HL-60 (cell line): ENCODE measurements at places on chromosomes 16 and 17.

DNA sequence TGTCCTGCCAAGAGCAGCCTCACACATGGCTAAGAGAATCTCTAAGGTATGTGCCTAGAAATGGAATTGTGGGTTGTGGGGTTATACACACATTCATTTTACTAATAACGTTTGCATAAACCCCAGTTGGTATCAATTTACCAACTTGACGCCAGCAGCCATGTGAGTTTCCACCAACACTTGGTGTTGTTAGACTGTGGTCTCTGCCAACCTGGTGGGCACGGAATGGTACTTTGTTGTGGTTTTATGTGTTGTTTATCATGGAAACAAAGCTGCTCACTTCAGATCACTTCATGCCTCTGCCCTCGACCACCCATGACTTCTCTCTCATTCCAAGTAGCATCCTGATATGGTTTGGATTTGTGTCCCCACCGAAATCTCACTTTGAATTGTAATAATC is 152.0 kb upstream of the CDC42EP4 start:
- DNase-seq: no peak

GRCh38 chr17:39935909-39936308 is 8.4 kb downstream of the LRRC3C start:
- DNase-seq: no peak

- no peak for DNase-seq
Observed at GRCh38 chr17:80885947-80886582, 105.6 kb upstream of the CHMP6 start.

GRCh38 chr17:77212833-77213777 is 72.3 kb downstream of the SEC14L1 start:
- no peak for DNase-seq

- no peak for DNase-seq
Observed at GRCh38 chr16:89105599-89106151, 12.0 kb downstream of the ACSF3 start.

DNA sequence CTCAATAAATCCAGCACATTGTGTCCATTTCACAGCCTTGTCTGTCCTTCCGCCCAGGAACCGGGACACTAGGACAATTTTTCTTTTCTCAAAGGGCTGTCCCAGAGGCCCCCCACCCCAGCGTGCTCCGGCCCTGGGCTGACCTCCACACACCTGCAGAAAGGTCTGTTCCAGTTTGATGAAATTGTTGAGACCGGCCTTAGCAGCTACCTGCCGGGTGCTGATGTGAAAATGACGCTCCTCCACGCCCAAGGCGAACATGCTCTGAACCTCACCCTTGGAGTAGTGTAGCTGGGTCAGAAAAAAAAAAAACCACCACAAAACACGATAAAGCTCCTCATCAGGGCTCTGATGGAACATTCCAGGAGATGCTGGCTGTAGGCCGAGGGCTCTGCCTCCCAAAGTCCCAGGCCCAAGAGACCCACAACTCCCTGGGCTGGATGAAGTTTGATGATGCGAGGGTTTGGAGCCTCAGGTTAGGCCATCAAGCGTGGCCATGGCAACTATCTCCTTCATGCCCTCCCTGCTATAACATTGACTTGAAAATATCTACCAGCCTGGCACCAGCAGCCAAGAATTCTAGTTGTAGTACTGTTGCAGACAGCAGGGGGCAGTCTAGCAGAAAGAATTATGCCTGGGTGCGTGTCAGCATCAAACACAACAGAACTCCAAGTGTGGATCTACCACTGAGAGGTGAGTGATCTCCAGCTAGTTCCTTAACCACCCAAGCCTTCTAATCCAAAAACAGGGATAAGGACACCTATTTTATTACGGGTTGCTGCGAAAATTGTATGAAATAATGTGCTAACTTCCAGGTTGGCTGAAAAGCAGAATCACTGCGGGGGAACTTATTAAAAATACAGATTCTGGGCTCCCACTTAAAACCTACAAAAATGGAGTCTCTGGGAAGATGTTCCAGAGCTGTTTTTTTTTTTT is 62.1 kb downstream of the RMI2 start:
- DNase-seq: peak; percentile 78

DNA sequence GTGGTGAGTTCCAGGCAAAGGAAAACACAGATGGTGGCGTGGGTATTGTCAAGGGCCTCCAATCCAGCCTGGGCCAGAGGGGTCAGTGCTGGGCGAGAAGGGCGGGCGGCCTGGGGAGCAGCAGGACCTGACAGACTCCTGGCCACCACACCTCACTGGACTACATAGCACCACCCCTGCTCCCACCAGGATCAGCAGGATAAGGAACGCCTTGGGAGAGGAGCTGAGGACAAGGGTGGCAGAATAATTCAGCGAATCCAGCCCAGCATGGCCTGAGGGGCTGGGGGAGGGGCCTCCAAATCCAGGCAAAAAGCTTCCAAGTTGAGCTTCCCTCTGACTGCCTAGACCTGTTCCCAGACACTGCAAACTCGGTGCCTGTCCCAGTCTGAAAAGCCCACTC is 6.5 kb downstream of the DLX4 start:
- no peak for DNase-seq

DNA sequence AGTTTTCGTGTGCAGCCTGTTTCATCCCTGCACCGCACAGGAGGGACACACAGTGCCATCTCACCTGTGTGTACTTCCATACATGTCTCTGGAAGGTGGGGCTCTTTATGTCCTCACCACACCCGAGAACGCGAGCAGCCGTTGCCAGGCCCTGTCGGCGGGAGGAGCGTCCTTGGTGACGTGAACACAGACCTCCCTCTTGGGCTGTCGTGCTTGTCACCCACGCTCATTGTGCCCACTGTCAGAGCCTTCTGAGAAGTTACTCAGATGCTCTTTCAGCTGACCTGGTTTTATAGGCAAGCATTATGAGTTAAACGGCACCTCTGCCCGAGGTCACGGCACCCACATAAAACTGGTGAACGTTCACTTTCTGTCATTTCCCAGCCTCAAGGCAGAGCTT is 40.2 kb downstream of the ZNF750 start:
- no peak for DNase-seq

DNA sequence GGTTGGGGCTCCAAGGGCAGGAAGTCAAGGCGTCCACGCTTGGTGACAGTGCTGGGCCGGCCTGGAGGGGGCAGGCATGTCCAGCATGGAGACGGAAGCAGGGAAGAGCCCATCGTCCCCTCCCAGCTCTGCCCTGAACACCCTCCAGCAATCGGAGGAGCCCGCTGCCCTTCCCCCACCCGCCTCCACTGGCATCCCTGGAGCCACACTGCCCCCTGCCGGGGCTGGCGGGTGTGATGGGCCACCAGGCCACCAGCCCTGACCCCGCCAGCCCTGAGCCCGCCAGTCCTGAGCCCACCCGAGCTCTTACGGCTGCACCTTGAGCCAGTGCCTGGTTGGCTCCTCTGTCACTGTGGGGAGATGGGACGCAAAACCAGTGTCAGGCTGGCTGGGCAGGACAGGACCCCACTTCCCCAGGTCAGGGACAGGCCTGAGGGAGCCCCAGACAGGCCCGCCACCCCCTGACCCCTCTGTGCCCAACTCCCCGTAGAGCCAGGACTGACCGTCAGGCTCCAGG is 4.1 kb upstream of the CDH15 start:
- peak; percentile 67 for DNase-seq

- DNase-seq: no peak
Observed at GRCh38 chr17:48639982-48640857, 14.1 kb upstream of the HOXB9 start.

- DNase-seq: no peak
Observed at GRCh38 chr16:4213737-4214136, 28.1 kb downstream of the SRL start.

DNA sequence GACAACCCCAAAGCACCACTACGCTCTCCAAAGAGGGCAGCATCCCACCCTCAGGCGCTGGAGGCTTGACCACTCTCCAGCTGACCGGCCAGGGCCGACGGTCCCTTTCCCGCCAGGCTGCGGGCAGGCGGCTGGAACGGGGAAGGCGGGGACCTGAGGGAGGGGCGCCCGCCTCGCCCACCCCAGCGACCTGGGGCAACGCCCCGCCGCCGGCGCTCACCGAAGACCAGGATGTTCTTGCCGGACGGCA is 431 bp downstream of the DYNC1LI2 start:
- DNase-seq: no peak

DNA sequence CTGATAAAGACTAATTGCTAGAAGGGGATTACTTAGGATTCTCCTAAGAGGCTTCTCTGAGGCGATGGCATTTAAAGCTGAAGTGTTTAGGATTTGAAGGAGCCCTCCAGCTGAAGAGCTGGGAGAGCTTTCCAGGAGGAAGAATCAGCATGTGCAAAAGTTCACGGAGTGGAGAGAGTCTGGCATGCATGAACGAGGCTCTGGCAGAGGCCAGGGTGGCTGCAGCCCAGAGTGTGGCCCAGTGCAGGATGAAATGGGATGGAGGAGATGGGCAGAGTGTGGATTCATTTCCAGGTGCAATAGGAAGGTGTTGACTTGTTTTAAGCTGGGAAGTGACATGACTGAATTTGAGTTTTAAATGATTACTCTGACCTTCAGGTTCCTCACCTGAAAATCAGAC is 249.0 kb upstream of the CCL2 start:
- DNase-seq: no peak

DNA sequence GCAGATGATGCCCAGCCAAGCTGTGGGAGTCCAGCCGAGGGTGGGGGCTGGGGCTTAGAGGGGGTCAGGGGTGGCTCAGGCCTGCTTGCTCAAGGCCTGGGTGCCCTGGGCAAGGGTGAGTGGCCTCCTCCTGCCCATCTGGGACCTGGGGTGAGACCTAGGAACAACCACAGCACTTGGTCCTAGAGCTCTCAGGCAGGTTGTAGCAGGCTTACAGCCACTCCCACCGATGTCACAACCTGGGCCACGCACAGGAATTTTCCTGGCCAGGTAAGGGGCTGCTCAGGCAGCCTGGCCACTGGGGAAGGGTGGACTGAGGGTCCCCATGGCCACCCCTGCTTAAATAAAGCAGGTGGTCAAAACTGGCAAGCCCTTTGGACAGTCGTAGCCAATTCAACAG is 6.3 kb upstream of the SREBF1 start:
- no peak for DNase-seq

DNA sequence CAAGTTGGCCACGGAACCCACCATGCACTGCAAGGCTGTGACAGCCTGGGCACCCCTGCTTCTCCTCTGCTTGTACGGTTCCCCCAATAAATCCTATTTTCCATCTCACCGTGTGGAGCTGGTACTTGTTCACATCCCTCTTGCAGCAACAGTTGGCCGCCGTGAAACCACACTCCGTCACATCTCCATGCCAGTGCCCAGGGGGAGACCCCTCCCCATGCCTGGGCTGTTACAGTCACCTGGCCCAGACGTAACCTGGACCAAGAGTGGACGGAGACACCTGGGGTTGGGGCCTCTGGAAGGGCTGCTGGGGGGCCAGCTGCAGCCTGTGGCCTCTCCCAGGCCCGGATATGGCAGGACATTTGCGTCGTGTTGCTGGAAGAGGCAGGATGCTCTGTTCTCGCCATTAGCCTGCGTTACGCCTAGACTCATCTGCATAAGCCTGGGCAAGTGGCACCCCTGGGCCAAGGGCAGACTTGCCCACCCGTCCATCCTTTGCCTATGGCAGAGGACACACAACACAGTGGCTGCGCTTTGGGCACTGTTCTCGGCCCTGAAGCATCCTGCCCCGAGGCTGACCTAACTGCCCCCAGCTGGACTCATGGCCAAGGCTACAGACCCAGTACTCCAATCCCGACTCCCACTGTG is 14.2 kb upstream of the KREMEN2 start:
- DNase-seq: no peak

GRCh38 chr17:48624544-48625494 is 1.3 kb downstream of the HOXB9 start:
- DNase-seq: no peak

GRCh38 chr17:1053661-1054360 is 56.9 kb downstream of the TIMM22 start:
- DNase-seq: no peak

- DNase-seq: no peak
Observed at GRCh38 chr16:66911801-66912200, 6.9 kb downstream of the CDH16 start.

GRCh38 chr16:48409839-48410632 is 24.8 kb upstream of the SIAH1 start:
- peak; percentile 43 for DNase-seq

DNA sequence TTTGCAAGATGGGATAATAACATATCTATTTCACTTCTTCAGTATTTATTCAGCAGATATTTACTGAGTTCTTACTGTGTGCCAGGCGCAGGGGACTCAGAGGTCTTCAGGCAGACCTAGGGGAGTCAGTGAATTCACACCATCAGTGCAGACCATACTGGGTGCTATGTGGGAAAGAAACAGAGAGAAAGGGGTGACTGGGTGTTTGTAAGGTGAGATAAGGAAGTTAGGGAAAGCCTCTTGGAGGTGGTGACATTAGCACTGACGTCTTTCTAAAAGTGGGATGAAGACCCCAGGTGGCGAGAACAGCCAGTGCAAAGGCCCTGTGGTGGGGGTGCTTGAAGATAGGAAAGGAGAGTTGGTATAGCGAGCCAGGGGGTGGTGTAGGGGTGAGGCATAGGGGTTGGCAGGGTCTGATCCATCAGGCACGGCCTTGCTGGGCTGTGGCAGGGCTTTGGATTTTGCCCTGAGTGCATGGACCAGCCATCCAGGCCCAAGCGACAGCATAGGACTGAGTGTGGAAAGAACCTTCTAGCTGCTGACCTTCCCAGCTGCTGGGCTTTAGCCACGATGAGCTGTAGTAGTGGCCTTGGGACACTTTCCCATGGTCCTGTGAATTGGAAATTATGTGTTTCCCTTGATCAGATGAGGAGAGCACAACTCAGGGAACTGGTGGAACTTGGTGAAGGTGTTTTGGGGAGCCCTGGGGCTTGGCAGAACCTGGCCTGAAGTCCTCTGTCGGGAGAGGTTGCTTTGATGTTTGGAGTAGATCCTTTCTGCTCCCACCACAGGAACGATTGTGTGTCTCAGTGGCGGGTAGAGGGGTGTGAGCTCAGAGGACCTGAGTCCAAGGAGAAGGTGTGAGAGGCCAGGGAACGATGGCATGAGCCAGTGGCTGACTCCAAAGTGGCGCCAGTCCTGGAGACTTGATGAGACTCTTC is 3.9 kb upstream of the SOCS1 start:
- DNase-seq: no peak

- no peak for DNase-seq
Observed at GRCh38 chr16:87098361-87098760, 218.8 kb downstream of the C16orf95 start.

GRCh38 chr17:67785122-67785477 is 40.2 kb upstream of the BPTF start:
- no peak for DNase-seq

DNA sequence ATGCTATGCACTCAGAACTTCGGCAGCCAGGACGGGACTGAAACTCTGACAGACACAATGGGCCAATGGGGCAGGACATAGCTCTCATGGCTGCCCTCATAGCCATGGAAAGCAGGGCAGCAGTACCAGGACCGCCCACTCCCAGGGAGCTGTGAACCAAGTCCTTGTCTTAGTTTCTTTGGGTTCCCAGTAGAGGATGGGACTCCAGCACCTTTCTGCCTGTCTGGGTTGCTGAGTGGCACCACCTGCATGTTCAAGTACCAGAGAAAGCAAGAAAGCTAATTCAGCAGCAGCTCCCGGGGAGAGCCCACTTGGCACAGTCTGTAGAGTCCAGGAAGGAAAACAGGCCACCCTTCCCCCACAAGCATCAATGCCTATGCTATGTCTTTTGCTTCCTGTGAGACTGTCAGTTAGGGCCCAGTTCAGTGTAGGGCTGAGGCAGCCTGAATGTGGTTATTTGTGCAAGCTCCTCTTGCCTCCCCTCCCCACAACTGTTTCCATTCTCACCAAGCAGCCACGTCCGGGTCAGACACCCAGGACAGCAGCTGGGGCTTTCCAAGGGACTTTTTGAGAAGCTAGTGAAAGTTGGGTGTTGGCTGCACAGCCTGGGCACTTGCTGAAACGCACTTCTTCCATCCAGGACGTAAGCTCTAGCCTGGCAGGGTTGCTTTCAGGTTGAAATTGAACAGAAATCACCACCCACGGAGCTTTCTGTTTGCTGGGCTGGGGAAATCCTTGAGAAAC is 7.8 kb downstream of the SUPT4H1 start:
- DNase-seq: peak; percentile 77
